ENCODE measurements at places on chromosomes 13 and 19.

- peak; percentile 89 for DNase-seq
Observed at GRCh38 chr19:3132971-3133792, 2.7 kb upstream of the GNA15 start.

GRCh38 chr13:105737688-105738087 lies 797.8 kb downstream of the EFNB2 start:
- DNase-seq, result no peak

- no peak for DNase-seq
Observed at GRCh38 chr13:41426047-41426446, 31.3 kb upstream of the RGCC start.

GRCh38 chr19:2324220-2324948 lies 4.0 kb downstream of the LSM7 start:
- no peak for DNase-seq

DNA sequence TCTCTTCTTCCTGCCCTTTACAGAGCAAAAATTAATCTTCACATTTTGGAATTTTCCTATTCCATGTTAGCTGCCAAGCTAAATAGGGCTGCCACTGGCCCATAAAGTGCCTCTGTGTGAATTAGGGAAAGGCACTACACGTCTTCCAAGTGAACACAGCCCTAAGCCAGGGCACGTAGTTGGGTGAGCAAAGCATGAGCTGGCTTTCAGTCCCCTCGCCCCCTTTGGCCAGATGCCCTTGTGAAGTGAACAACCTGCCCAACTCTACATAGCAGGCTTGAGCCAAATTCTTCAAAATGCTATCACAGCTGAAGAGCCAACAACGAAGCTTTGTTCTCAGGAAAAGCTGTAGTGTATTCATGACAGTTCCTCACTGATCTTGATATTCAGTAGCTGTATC lies 213.1 kb downstream of the OXGR1 start:
- no peak for DNase-seq

DNA sequence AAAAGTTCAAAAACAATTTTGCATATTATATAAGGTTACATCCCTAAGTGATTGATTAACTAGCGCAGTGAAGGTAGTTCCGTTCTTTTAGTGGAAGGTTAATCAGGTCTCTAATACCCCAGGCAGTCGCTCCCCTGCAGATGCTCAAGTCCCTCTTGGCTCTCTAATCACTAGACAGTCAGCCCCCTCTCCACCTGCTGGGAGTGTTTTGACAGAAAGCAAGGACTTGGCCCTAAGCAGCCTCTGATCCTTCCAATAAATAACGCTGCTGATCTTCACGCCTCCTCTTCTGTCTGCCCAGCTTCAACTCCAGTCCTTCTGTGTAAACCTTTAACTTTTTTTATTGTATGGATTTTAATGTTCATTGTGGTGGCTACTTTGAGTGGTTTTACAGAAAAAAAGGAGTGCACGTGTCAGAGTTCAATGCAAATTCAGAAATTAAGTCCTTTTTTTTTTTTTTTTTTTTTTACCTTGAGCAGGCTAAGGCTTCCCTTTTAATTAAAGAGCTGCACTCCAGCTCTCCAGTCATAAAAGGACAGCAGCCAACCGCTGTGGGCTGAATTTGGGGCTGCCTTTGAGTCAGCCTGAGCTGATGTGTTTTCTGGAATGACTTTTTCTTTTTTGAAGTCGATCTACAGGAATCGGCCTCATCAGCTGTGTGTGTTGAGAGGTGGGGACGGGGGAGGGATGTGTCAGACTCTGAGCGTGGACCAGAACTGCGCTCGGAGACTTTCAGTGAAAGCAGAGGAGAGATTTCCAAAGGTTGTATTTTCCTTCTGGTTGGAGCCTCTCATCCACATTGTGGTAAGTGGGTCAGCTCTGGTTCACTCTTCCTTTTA lies 33.8 kb upstream of the MYO16 start:
- no peak for DNase-seq

Data from GDM1 (cell line).